ENCODE measurements at places on chromosomes 7 and 10. TPM values are rescaled to one million over a fixed set of nuclear protein-coding genes. Genes with fewer than 3 reads are reported as not detected.

The HOXA9 gene
- total RNA-seq, result not detected

The ABCA13 gene
- total RNA-seq, result 0.13 TPM

- no peak for DNase-seq
Observed at GRCh38 chr10:18340496-18341051, 200.3 kb downstream of the CACNB2 start.

DNA sequence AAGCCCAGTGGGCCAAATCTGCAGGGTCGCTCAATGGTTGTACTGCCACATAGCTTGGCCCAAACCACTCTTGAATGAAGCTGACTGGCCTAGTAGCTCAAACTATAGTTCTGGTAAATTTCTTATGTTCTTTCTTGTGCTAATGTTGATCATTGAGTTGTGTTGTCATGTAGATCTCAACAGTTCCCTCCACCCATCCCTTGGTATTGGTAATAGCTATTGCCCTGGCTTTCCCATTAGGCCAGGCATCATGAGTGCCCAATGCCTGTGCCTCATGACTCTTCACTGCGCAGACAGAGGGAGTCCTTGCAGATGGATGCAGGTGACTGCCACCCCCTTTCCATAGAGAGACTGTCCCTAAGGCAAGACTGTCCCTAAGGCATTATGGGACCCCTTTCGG, 988.4 kb downstream of the KCNMA1 start:
- no peak for DNase-seq

DNA sequence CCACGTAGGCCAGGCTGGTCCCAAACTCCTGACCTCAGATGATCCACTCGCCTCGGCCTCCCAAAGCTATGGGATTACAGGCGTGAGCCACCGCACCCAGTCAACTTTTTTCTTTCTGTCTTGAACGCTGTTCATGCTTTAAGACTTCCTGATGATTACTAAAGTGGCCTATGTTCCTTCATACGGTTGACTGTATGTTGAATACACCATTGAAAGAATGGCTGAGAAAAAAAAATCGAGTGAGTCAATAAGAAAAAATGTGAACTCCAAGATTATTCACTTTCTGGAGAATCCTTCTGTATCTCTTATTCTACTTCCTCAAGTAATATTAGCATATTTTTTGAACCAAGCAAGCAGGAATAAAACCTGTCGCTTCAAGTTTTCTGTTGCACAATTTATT, 955.0 kb downstream of the GATA3 start:
- DNase-seq, result no peak

All from H1 (cell line).